ENCODE measurements at places on chromosomes 7 and 10.

- no peak for DNase-seq
Measured at GRCh38 chr7:22307816-22308215, 49.1 kb downstream of the RAPGEF5 start.

GRCh38 chr7:156490021-156490800 is 150.4 kb upstream of the RNF32 start:
- DNase-seq: no peak

GRCh38 chr7:12107841-12108254 is 103.2 kb upstream of the TMEM106B start:
- DNase-seq: no peak

DNA sequence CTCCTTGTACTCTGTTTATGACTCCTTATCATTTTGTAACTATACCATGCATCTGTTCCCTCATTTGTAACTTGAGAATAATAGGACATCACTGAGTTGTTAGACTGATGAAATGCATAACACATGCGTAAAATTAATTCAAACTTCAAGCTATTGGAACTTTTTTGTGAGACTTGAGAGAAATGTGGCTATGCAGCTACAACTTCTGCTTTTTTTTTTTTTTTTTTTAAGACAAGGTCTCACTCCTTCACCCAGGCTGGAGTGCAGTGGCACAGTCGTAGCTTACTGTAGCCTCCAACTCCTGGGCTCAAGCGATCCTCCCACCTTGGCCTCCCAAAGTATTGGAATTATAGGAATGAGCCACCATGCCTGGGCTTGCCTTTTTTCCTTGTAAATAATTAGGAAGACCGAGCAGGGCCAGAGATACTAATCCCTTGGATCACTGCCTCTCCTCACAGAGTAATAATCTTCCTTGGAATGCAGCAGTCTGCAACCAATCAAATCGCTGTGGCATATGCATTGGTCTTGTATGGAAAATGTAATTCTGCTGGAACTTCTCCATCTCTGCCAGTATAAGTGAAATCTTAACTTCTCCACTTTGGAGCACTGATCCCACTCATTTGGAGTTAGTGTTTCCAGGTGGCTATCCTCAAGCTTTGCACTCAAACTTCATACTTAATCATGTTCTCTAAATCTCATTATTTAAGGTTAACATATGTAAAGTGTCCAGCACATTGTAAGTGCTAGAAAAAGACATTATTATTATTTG is 2.0 kb upstream of the PANK1 start:
- DNase-seq: no peak

DNA sequence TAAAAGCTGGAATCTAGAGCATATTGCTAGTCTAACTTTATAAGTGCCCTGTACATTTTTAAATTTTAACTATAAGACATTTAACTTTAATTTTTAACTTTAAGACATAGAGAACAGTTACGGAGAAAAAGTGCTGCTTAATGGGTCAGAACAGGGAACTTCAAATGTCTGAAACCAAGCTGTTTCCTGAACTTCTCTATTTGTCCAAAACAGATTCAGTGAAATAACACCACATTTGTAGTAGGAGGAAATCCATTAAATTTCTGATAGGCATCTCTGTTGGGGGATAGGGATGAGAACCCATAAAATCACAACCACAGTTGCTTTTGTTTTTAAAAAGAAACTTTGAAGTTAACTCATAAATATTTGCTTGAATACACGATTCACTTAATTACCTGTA is 170.8 kb upstream of the ANK3 start:
- no peak for DNase-seq

All from fibroblast of pulmonary artery (primary cell).